ENCODE measurements at places on chromosomes 11 and 22.
A peak's percentile ranks its signal among the peaks of the same experiment; 100 is the strongest.

- DNase-seq, result peak; percentile 93
These were observed 11.3 kb downstream of the SHANK2 start for GRCh38 chr11:71240865-71241691.

- DNase-seq, result peak; percentile 5
These were observed 214.2 kb downstream of the LARGE1 start for GRCh38 chr22:33706100-33706499.

- no peak for DNase-seq
These were observed 2.9 kb downstream of the SMCO4 start for GRCh38 chr11:93540337-93540736.

GRCh38 chr22:48757985-48758561 lies 1069.6 kb downstream of the BRD1 start:
- peak; percentile 3 for DNase-seq

- DNase-seq, result no peak
These were observed 56.8 kb downstream of the ELFN2 start for GRCh38 chr22:37370306-37370979.

DNA sequence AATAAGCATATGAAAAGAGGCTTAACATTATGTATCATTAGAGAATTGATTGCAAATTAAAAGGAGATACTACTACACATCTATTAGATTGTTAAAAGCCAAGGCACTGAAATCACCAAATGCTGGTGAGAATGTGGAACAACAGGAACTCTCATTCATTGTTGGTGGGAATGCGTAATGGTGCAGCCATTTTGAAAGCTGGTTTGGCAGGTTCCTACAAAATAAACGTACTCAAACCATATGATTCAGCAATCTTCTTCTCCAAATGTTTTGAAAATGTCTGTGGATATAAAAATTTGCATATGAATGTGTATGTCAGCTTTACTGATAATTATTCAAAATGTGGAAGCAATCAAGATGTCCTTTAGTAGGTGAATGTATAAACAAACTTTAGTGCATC lies 176.4 kb upstream of the PLET1 start:
- no peak for DNase-seq

GRCh38 chr11:14054116-14055107 lies 91.9 kb downstream of the SPON1 start:
- no peak for DNase-seq

- no peak for DNase-seq
These were observed 2.3 kb upstream of the NOX4 start for GRCh38 chr11:89493431-89493830.

DNA sequence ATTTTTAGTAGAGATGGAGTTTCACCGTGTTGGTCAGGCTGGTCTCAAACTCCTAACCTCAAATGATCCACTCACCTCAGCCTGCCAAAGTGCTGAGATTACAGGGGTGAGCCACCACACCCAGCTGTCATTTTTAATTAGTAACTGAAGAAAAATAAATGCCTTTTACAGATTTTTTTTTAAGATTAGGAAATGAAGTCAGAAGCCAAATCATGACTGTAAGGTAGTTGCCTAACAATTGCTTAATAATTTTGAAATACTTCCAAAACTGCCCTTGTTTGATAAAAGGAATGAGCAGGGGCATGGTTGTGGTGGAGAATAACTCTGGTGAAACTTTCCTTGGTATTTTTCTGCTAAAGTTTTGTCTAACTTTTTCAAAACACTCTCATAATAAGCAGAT lies 98.9 kb upstream of the SLC5A12 start:
- DNase-seq, result no peak

GRCh38 chr11:8354622-8355415 lies 91.1 kb upstream of the LMO1 start:
- DNase-seq, result peak; percentile 80

All from ELF-1 (cell line).